ENCODE measurements at places on chromosomes 5 and 9.

DNA sequence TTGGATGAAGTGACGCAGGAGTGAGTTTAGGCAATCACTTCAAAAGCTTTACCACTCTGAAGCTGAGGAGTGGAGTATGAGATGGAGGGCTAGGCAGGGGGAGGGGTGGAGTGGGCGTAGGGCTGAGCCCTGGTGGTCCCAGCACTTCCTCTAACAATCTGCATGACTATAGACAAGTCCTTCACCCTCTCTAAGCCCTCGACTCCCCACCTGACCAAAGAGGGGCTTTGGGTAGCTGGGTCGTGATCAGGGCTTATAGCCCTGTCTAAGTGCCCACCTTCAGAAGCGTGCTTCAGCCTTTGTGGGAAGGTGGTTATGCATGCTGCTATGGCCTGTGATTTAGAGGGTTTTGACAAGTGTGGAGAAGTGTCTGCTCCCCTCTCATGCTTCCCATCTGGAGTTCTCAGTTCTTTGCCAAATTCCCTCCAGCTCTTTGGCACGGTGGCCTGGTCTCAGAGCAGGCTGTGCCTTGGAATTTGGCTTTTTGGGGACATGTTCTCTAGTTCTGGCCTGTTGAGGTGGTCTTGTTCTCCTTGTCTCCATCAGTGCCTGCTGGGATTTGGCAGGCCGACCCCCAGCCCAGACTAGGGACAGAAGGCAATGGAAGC, 53.0 kb downstream of the ACTBL2 start:
- DNase-seq: no peak

GRCh38 chr5:94832685-94833084, 214.2 kb downstream of the SLF1 start:
- DNase-seq: no peak

GRCh38 chr5:59615272-59615671, 278.3 kb downstream of the PDE4D start:
- DNase-seq: no peak

- DNase-seq: peak; percentile 77
These were observed 1467.1 kb downstream of the FOXD4L5 start for GRCh38 chr9:63817622-63818518.

DNA sequence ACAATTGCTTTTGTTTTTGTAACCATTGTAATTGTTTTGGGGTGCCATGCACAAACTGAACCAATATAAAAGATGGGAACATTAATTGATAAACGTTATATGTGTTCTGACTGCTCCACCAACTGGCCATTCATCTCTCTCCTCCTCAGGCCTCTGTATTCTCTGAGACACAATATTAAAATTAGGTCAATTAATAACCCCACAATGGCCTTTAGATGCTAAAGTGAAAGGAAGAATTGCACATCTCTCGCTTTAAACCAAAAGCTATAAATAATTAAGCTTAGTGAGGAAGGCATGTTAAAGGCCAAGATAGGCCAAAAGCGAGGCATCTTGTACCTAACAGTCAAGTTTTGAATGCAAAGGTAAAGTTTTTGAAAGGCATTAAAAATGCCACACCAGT, 448.4 kb upstream of the ITGA1 start:
- no peak for DNase-seq

GRCh38 chr5:170466988-170467707, 36.7 kb upstream of the KCNIP1 start:
- no peak for DNase-seq

GRCh38 chr9:127087836-127088235, 34.6 kb downstream of the ANGPTL2 start:
- DNase-seq: no peak

DNA sequence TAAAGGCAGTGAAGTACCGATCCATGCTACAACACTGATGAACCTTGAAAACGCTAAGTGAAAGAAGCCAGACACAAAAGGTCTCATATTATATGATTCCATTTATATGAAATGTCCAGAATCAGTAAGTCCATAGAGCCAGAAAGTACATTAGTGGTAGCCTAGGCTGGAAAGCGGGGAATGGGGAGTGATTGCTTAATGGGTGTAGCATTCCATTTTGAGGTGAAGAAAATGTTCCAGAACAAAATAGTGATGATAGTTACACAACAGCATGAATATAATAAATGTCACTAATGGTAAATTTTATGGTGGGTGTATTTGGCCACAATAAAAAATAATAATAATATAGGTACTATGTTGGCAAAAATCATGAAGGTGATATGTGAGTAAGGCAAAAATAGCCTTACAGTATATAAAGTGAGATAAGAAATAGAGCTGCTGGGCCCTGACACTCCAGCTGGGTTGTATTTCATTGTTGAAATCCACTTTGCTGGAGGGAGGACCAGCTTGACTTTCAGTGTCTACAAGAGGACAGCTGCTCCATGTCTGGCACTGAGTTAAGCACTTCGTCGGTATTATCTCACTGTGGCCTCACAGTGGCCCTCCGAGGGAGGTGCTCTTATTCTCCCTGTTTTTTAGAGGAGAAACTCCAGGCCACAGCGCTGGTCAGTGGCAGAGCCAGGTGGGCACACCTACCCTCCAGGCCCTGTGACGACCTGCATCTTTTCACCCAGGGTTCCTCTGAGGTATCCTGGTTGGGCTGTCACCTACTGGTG, 22.4 kb upstream of the ANGPTL2 start:
- no peak for DNase-seq

DNA sequence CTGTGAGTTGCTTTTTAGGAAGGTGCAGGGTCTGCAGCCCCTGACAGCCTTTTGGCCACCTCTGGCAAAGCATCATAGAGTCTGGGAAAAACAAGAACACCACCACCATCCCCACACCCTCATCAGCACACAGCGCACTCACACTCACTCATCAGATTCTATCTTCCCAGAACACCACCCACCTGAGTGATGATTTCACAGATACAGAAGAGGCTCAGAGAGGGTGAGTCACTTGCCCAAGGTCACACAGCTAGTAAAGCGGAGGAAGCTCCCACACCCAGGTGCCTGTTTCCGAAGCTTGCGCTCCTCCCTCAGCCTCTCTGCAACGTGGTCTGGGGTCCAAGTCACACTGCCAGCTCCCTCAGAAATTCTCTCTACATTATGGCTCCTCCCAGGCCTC, 41.8 kb upstream of the HRH2 start:
- no peak for DNase-seq

DNA sequence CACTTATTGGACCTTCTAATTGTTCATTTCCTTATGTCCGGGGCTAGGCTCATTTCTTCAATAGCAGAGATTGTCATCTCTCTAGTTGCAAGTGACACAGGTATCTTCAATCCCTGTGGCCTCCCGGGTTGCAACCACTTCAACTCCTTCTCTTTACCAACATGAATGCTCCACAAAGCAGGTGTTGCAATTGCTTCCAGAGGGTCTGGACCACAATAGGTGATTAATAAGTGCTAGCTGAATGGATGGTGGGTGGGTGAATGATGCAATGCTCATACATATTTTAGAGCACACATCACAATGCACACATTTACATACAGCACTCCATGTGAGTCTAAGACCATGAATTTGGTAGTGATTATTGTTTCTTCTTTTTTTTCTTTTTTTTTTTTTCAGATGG, 2.6 kb downstream of the CEMIP2 start:
- DNase-seq: no peak

- no peak for DNase-seq
These were observed 167.9 kb upstream of the TNC start for GRCh38 chr9:115285836-115286235.

- no peak for DNase-seq
These were observed 102.8 kb downstream of the SMIM15 start for GRCh38 chr5:61059499-61059898.
